ENCODE measurements at places on chromosomes 6 and 20.
A peak's percentile ranks its signal among the peaks of the same experiment; 100 is the strongest.

DNA sequence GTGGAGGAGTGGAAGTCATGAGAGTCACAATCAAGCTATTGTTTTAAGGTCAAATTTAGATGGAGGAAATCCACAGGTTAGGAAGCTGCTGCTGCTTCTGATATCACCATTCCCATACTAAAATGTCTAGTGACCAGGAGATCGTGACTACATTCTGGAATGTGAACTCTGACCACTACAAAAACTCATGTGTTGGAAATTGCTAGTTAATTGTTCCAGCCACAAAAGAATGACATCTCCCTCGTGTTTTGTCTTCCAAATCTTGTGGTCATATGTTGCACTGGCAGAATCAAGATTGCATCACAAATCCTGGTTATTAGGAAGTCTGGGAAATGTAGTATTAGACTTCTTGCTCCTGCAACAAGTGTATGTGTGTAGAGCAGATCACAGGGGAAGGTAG is 441.9 kb downstream of the CD109 start:
- no peak for DNase-seq

DNA sequence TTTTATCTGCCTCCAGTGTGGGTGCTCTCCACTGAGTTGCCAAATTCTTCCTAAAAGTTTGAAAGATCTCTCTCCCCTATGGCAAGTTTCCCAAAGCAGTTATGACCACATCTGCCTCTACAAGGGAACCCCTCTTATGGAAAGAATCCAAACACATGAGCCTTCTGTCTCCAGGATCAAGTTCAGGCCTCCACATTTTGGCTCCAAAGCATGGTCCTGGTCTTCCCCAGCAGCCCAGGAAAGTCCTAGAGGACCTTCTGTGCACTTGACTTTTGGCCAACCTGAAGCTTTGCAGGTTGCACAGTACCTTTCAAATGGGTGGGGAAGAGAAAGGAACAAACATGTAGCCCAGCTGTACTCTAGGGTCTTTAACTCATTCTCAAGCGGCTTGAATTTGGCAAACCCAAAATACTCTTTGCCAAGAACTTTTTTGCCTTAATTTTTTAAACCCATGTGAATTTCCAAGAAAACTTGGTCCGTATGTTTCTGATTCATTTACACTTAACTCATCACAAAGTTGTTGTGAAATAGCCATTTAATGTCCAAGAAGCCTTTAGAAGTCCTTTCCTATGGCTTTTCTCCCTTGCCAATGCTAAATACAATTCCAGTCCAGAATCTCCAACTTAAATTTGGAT is 240.1 kb upstream of the TBX18 start:
- DNase-seq = no peak

GRCh38 chr6:167238146-167238693 is 52.9 kb upstream of the UNC93A start:
- no peak for DNase-seq

- DNase-seq = peak; percentile 75
Observed at GRCh38 chr20:10131732-10132345, 86.8 kb upstream of the SNAP25 start.

GRCh38 chr6:110646951-110647910 is 168.0 kb downstream of the CDK19 start:
- no peak for DNase-seq

Data from NCI-H524 (cell line).